Suppressor macrophage (primary cell): ENCODE measurements at places on chromosomes 7 and 10.

DNA sequence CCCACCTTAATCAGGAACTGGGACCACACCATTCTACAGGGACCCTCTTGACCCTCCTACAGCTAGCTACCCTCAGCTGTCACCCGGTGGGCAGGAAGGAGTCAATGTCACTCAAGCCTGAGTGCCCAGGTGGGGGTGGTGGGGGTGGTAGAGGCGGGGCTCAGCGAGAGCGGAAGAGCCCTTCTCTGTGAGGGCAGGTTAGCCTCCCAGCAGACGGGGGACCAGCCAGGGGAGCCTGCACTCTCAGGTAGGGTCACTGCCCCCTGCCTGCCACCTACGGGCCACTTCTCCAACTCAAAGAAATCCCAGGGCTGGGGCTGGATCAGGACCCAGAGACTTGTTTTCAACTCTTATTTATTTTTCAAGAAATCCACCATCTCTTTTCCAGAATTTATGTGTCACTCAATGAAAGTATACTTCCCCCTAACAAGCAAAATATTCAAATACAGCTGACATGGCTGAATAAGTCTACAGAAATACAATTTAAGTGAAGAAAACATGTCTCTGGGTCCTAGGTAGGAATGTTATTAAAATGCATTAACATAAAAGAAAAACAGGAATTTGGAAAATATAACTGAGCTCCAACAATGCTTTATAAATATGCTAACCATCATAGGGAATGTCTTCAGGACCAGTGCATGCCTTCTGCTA, 63.4 kb upstream of the DDC start:
- no peak for DNase-seq

GRCh38 chr7:119090851-119091250, 866.3 kb downstream of the ANKRD7 start:
- no peak for DNase-seq

DNA sequence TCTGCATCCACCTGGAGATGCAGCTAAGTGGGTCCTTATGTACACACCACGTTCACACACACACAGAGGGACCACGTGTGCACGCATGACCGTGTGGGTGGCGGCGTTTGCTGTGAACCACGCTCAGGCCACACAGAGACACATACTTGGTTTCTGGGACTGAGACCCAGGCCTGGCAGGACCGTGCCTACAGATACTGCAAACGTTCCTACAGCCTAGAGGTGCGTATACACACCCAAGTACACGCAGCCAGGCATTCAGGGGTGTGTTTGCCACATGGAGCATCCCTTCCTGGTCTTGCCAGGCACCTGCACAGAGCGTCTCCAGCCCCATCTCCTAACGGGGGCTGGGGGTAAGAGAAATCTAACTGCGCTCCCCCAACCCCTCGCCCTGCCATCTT, 49.0 kb upstream of the GTF2IRD1 start:
- no peak for DNase-seq

GRCh38 chr7:97096661-97097060, 20.8 kb upstream of the SDHAF3 start:
- no peak for DNase-seq

GRCh38 chr10:112958275-112958995, 8.4 kb downstream of the TCF7L2 start:
- no peak for DNase-seq

GRCh38 chr10:49518982-49519578, 19.8 kb downstream of the ERCC6 start:
- DNase-seq, result peak; percentile 39

DNA sequence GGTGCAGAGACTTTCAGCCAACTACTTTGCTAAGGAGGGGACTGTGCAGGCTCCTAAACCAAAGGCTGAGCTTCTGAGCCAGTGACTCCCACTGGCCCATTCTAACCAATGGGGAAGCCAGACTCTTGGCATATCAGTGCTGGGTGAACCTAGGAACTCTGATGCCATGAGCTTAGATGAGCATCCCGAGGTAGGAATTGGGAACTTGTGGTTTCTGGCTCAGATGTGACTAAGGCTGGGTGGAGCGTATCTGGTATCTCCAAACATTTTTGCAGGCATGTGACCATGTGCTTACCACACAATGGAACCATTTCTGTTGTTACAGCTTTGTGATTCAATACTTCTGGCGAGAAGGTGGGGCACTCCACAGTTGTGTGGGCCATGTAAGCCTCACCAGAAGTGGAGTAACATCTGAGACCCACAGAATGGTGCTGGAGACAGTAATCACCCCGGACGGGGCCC, 2.5 kb upstream of the AVPI1 start:
- DNase-seq, result peak; percentile 99

DNA sequence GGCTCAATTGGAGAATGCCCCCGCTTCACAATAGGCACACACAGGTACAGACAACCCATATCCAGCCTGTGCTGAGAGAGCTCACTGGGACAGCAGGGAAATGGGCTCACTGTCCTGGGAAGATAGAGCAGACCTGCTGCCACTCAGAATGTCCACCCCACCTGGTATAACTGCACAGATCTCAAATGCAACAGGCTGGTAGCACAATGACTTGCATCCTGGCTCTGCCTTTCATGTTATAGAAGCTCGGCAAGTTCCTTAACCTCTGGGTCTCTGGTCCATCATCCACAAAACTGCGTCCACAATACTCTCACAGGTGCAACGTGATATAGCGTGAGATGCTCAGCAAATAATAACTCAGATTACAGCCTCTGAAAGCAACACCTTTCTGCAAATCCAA, 295.4 kb downstream of the GRID1 start:
- DNase-seq, result no peak

- DNase-seq, result no peak
Observed at GRCh38 chr10:83572036-83572435, 567.3 kb upstream of the GHITM start.
